ENCODE measurements at places on chromosomes 3 and 15. TPM values are rescaled to one million over a fixed set of nuclear protein-coding genes. Genes with fewer than 3 reads are reported as not detected.

GRCh38 chr3:13273604-13274105, 146.5 kb downstream of the NUP210 start:
- no peak for DNase-seq

DNA sequence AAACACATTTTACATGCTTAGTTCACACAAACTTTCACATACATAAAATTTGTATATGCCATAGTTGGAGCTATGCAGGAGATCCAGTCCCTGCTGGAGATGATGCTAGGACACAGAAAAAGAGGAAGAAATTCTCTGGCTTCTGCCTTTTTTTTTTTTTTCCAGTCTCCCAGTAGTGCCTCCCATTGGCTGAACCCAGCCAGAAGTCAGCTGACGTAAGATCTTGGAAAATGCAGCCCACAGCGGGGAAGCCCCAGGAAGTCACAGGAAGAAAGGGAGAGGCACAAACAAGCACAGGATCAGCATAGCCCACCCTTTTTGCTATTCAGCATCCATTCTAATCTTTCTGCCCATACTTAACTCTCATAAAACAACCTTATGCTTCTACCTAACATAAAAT, 38.5 kb downstream of the SCN11A start:
- no peak for DNase-seq

XCR1 gene
- polyA plus RNA-seq: 0.36 TPM

WDR49 gene
- 1.8 TPM for polyA plus RNA-seq
